ENCODE measurements at places on chromosomes 16 and 17.

- no peak for DNase-seq
Measured at GRCh38 chr16:56903866-56904265, 28.1 kb upstream of the HERPUD1 start.

GRCh38 chr17:17186051-17186450 lies 20.1 kb downstream of the PLD6 start:
- no peak for DNase-seq

DNA sequence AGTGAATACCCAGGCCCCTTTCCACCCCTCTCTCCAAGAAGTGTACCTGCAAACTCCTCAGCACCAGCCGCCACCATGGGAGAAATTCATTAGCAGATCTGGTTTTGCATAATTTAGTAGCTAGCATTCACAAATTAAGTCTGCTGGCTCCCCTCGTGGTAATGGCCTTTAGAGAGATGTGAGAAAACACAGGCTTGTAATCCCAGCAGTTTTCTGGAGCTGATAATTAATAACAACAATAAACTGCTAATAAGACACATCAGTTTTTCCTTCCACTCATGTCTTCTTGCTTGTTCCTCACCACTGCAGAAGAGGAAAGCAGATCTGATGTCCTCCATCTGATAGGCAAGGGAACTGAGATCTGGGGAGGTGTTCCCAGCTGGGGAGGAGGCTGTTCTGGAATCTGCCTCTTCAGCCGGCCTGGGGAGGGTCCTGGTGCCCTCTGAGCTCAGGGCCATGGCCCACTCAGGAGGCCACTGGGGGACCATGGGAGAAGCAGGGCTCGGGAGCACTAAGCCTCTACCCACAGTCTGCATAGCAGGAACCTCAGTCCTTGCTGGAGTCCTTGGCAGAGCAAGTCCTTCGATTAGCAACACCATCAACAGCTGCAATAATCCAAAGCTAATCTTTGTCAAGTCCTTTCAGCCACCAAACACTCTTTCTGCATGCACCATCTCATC lies 74.2 kb upstream of the DNAJA2 start:
- DNase-seq, result peak; percentile 36

- no peak for DNase-seq
Measured at GRCh38 chr17:9726291-9726690, 65.1 kb downstream of the DHRS7C start.

GRCh38 chr16:27472091-27473020 lies 70.4 kb downstream of the IL21R start:
- no peak for DNase-seq

GRCh38 chr17:7217113-7217987 lies 2.3 kb downstream of the DLG4 start:
- peak; percentile 94 for DNase-seq

- no peak for DNase-seq
Measured at GRCh38 chr17:81811705-81812570, 8.0 kb downstream of the GCGR start.

DNA sequence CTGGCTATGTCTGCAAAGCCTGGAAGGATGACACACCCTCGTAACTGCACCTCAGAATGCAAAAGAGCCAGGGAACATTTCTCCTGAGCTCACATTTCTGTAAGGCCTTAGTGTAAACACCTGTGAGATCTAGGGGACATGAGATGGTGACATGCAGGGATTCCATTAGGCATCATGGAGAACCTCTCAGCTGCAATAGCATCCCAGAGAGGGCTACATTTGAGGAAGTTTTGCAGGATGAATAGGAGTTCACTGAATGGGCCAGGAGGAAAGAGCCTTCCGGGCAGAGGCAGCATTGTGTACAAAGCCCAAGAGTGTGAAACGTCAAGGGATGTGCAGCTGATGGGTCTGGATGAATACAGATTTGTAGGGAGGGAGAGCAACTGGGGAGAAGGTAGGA lies 223.0 kb upstream of the RPL38 start:
- DNase-seq, result no peak

DNA sequence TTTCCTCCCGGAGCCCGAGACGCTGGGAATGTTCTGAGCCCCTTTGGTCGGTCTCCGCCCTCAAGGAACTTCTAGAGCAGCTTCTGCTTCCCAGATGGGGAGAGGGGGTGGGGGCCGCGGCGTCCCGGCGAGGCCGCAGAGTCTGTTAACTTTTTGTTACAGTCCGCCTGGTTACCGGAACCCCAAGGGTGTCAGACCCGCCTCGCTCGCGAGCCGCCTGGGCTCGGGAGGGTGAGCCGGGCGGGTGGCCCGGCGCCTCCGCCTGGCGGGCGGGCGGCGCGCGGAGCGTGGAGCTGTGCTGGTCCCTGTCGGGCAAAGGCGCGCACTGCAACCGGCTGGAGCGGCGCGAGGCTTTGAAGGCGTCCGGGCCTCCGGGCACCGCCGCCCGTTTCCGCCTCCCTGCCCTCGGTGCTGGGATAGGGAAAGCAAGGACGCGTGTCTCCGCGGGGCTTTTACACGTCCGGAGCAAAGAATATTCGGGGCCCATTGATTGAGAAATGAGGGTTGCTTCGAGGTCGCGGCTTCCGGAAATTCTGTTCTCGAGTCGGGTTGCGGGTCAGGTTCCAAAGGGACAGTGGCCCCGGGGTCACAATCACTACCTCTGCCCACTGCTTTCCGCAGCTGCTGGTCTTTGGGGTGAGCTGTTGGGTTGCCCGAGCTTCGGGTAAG lies 1.7 kb downstream of the HS3ST3B1 start:
- DNase-seq, result peak; percentile 88

- no peak for DNase-seq
Measured at GRCh38 chr17:20242271-20242670, 225.1 kb downstream of the LGALS9B start.

DNA sequence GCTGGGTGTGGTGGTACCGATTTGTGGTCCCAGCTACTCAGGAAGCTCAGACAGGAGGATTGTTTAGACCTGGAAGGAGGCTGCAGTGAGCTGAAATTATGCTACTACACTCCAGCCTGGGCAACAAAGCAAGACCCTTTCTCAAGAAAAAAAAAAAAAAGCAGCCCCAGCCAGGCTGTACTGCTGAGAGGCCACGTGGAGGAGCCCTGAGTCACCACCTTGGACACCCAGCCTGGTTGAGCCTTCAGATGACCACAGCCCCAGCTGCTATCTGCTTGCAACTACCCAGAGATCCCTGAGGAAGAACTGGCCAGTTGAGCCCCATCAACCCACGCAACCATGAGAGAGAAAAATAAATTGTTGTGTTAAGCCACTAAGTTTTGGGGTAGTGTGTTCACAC lies 23.6 kb upstream of the GPRC5C start:
- DNase-seq, result no peak

DNA sequence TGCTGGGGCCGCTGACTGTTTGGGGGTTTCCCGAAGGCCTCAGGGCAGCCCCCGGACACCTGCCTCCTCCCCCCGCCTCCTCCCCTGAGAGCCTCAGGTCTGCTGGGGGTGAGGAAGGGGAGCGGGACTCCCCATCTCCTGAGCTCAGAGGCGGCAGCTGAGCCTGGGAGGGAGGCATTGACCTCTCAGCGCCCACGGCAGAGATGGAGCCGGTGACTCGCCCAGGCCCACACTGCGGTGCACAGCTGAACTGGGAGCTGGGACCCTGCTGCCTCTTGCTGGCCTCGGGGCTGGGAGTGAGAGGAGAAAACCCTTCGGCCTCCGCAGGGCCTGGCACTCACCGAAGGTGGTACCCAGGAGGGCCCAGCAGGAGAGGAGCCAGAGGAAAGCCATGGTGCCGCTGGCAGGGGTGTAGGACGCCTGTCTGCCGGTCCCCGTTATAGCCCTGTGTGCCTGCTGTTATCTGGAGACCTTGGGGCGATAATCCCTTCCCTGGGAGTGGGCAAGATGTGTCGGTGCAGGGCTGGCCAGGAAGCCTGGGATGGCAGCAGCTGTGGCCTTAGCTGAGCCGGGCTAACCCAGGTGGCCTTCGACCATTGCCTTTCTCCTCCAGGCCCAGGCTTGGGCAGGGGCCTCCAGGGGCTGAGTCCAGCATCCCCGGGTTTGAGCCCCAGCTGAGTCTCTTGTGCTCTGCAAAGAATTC lies at the start of gene CTRB2:
Gene CTRB2, minus strand, starts transcription at position 413 of the 703 bp plus-strand sequence. Its CDS starts 20 bp downstream, at position 393.
- no peak for DNase-seq

- DNase-seq, result no peak
Measured at GRCh38 chr17:54435966-54436365, 464.7 kb upstream of the TOM1L1 start.

DNA sequence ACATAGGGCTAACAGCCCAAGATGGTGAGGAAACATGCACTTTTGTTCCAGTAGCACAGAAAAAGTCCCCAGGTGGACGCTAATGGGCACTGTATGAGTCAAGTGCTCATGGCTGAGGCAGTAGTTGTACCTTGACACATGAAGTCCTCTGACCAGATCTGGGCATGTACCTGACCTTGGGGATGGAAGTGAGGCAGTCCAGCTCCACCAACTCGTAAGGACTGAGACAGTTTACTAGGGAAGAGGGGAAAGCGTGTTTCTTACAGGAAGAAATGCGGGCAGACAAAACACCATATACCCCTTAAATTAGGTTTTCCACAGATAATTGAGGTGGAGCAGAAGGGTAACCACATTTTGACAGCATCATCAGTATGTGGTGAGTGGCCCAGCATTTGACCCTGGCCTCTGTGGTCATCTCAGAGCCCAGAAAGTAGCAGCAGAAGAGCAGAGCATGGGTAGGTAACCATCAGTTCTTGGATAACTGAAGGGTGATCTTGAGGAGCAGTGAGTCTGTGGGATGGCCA lies 32.4 kb upstream of the METTL9 start:
- DNase-seq, result no peak

- no peak for DNase-seq
Measured at GRCh38 chr17:6470751-6471521, 26.7 kb downstream of the PIMREG start.

DNA sequence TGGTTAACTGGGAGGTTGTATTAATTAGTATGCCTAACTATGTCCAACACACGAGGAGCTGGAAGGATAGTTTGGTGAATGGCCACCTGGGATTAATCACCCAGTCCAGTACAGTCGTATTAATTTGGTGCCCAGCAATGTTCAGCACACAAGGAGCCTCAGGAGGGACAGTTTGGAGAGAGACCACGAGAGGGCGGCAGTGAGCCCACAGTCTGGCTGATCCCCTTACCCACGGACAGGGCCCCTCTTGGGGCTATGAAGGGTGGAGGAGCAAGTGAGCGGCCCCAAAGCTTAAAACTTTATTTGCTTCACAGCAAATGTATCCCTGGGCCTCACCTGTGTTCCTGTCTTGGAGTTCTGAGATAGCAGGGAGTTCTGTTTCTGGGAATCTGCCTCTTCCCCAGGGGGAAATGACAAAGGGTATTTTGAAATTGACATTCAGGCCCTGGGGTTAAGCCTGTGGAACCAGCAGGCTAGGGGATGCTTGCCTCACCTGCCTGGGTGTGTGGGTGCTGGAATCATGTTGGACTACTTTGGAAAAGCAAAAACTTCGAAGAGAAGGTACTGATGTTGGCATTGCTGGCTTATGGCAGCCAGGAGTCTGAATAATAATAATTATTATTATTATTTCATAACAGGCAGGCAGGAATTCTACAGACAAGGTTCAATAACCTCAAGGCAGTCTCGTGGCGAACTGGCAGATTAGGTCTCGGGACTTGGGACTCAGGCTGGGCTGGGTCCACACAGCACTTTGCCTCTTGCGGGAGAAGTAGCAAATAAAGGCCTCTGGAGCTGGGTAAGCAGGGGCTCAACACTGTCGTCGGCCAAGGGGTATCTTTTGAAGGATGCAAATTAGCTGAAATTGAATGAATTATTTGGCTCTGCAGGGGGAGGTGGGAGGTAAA lies 227.6 kb upstream of the ASIC2 start:
- DNase-seq, result peak; percentile 73

DNA sequence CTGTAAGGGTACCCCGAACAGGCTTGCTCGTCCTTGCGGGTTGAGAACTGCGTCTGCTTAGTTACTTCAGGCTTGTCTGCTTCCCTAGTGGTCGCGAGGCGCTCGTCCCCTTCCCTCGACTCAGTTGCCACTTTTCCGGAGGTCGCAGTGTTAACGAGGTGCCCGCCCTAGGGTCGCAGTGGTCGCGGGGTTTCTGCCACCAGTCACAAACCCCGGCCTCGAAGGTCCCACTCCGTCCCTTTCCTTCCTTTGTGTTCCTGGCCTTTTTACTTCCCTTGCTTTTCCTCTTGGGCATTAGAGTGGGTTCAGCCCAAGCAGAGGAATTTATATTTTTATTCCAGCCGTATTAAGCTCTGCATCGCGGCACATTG lies 299 bp downstream of the NUP85 start:
- no peak for DNase-seq

DNA sequence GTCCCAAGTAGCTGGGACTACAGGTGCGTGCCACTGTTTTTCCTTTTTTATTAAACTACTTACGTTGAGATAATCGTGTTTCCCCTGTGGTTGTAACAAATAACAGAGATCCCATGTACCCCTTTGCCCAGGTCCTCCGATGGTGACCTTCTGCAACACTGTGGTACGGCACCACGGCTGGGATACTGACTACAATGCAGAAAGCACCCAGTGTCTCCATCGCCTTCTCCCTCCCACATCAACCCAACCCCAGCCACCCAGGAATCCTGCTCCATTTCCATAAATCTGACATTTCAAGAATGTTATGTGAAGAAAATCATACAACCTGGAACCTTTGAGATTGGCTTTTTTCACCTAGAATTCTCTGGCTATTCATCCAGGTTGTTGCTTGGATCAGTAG lies 22.1 kb downstream of the MPRIP start:
- no peak for DNase-seq

- peak; percentile 9 for DNase-seq
Measured at GRCh38 chr17:6752068-6752909, 3.6 kb upstream of the XAF1 start.

- no peak for DNase-seq
Measured at GRCh38 chr16:24883714-24884151, 38.0 kb downstream of the SLC5A11 start.

GRCh38 chr16:87303431-87303930 lies 13.7 kb downstream of the C16orf95 start:
- no peak for DNase-seq

- DNase-seq, result no peak
Measured at GRCh38 chr16:50248845-50249244, 17.5 kb upstream of the ADCY7 start.

- DNase-seq, result no peak
Measured at GRCh38 chr16:67451704-67452435, 20.9 kb downstream of the HSD11B2 start.

GRCh38 chr17:78836420-78837021 lies 4.1 kb downstream of the USP36 start:
- DNase-seq, result no peak

DNA sequence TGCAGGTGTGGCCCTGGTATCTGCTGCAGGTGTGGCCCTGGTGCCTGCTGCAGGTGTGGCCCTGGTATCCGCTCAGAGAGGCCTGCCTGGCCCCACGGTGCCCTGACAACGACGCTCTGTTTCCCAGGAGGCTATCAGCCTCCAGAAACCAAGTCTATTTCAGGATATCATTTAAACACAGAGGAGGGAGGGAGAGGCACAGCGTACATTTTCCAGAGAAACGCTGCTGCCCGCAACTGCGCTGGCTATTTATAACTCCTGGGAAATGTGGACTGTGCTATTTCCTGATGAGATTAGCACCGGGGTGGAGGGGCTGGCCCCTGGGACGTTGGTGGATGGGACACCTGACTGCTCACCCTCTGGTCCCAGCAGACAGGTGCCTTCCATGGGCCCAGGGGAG lies 22.5 kb downstream of the TIMM22 start:
- no peak for DNase-seq
